Neural crest cell (in vitro differentiated cells): ENCODE measurements at places on chromosomes 12 and 14. TPM values are rescaled to one million over a fixed set of nuclear protein-coding genes. Genes with fewer than 3 reads are reported as not detected.

- no peak for DNase-seq
- H3K4me3 ChIP-seq = no peak overlapping the region
- H3K27ac ChIP-seq = peak overlapping the region; percentile 2
These were observed 325.4 kb downstream of the ZFP36L1 start for GRCh38 chr14:68467425-68467824.

GRCh38 chr12:94174576-94174975, 26.2 kb downstream of the PLXNC1 start:
- no peaks in the 10 kb centered on the region for H3K27me3 ChIP-seq
- H3K4me3 ChIP-seq = no peak overlapping the region
- DNase-seq = no peak
- H3K36me3 ChIP-seq = peaks cover 6% of the 10 kb centered on the region
- no peaks in the 10 kb centered on the region for H3K4me1 ChIP-seq

KRT75 gene
- total RNA-seq = not detected in 2 replicates

AMN gene
- total RNA-seq = 0.23 and 0.66 TPM in 2 replicates

ANKRD9 gene
- 33.2 and 40.0 TPM in 2 replicates for total RNA-seq

CCDC196 gene
- total RNA-seq = not detected in 2 replicates
